ENCODE measurements at places on chromosomes 2 and 18.
A peak's percentile ranks its signal among the peaks of the same experiment; 100 is the strongest.

DNA sequence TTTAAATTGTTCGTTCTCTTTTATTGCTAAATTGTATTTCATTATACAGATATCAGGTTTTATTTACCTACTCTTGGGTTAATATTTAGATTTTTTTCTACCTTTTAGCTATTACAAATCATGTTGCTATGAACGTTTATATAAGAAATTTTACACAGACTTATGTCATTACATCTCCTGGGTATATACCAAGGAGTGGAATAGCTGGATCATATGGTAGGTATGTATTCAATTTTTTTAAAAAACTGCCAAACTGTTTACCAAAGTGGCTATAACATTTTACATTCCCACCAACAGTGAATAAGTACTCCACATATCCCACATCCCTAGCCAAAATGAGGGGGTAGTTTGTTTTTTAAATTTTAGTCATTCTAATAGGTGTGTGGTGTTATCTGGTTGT lies 32.3 kb upstream of the BAZ2B start:
- DNase-seq, result no peak

DNA sequence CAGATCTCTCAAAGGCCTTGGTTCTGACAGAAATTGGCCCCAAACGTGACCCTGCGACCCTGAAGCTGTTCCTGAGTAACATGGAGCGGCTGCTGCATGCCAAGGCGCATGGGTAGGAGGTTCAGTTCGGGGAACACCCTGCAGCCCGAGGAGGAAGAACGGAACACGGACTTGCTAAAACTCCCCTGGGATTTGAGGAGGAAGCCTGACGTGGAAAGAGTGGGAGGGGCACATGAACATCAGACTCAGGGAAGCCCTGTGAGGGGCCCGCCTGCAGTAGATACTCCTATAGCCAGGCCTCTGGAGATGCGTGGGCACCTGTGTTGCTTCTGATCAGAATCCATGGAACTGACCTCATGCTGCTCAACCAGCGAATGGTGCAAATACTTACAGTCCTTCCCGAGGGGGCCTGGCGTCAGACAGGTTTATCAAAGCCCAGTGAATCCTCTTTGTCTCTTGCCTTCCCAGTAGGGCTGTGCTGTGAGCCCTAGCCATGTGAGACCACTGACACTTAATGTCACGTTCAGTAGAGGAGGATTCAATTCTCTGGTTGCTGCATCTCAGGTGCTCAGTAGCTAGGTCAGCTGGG lies 46.8 kb downstream of the IMPA2 start:
- DNase-seq, result no peak

GRCh38 chr2:176891105-176891504 lies 321.5 kb upstream of the HNRNPA3 start:
- no peak for DNase-seq

GRCh38 chr2:109257653-109258052 lies 128.6 kb downstream of the SH3RF3 start:
- no peak for DNase-seq

DNA sequence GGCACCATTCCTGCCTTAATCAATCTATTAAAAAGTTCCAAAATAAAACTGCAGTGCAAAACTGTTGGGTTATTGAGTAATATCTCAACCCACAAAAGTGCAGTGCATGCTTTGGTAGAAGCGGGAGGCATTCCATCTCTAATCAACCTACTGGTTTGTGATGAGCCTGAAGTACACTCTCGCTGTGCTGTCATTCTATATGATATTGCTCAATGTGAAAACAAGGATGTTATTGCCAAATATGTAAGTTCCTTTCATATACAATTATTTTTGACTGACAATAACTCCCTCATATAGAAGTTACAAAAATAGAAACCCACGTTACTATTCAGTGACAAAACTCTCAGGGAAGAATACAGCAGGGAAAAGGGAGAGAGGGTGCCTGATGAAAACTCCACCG lies 43.0 kb downstream of the OSGEPL1 start:
- no peak for DNase-seq

DNA sequence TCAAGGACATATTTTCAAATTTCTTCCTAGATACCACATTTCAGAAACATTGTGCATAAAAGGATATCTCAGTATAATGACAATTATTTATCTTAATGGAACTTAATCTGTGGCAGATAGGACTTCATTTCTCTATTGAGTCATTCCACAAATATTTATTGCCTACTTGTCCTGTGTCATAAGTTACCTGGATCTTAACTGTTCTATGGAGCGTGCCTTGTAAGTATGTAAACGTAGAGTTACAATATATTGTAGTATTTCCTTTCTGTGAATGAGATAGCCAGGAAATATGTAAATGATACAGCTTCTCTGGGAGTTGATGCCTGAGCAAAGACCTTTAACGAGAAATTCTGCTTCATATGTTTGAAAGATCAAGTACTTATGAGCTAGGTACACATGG lies 2.5 kb downstream of the AGFG1 start:
- no peak for DNase-seq

DNA sequence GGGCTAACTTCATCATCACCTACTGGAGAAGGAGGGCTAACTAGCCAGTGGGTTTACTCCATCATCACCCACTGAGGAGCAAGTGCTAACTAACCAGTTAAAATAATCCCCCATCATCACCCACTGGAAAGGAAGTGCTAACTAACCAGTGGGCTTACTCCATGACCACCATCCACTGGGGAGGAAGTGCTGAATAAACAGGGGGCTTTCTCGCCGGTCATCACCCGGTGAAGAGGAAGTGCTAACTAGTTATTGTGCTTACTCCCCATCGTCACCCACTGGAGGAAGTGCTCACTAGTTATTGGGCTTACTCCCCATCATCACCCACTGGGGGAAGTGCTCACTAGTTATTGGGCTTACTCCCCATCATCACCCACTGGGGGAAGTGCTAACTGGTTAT lies 124.4 kb upstream of the SALL3 start:
- no peak for DNase-seq

DNA sequence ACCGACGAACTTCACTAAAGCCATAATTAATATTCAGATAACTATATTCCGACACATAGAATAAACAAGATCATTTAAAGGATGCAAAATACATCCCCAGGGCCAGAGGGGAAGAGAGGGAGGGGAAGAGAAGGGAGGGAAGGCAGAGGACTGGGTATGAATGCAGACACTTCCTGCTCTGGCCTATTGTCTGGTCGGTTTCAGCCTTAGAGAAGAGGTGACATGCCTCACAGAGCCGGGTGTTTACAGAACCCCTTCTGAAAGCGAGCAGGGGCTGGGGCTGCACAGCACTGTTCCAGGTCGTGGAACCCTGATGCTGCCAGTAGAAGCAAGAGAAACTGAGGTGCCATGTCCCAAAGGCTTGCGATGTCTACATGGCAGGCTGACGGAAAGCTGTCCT lies 31.0 kb downstream of the CELF4 start:
- DNase-seq, result no peak

- DNase-seq, result no peak
These were observed 158.2 kb upstream of the MYCN start for GRCh38 chr2:15782009-15782751.

DNA sequence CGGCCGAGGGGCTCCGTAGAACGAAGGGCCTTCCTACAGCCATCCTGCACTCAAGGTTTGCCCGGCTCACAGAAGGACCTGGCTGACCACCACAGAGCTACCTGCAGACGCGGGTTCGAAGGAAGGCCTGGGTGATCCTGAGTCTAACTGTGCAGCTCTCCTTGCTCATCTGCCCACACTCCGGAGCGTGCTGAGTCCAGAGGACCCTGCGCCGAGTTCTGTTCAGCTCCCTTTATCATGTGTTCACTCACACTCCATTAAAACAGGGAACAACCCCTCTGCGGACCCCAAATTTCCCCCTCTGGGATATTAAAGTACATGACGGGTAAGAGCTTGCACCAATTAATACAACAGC lies 138.3 kb downstream of the PXDN start:
- no peak for DNase-seq

GRCh38 chr18:63444580-63444979 lies 22.3 kb upstream of the VPS4B start:
- DNase-seq, result no peak

GRCh38 chr2:200172521-200172920 lies 134.0 kb upstream of the SPATS2L start:
- DNase-seq, result no peak

DNA sequence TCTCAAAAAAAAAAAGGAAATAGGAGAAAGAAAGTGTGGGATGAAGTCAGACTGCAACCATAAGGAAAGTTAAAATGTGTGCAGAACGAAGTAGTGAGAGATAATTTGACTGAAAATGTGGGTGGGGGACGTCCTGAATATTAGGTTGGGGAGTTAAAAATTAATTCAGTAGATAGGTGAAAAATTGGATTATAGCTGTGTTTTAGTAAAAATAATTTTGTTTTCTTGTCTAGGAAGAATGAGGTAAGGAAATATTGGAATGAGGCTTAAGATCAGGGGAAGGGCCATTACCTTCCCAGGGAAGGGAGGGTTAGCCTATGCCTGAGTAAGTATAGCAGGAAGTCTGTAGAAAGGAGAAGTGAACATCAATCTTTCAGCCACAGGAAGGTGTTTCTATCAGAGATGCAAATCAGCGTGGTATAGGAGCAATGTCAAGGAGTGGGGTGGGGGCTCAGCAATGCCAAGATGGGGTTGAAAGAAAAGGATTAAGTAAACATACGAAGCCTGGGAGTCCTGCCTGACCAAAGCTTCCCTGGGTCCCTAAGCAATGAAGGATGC lies 250.9 kb downstream of the PIEZO2 start:
- DNase-seq, result no peak

GRCh38 chr2:65214361-65214760 lies 13.3 kb upstream of the ACTR2 start:
- no peak for DNase-seq

GRCh38 chr2:13308989-13309388 lies 592.3 kb downstream of the TRIB2 start:
- no peak for DNase-seq

DNA sequence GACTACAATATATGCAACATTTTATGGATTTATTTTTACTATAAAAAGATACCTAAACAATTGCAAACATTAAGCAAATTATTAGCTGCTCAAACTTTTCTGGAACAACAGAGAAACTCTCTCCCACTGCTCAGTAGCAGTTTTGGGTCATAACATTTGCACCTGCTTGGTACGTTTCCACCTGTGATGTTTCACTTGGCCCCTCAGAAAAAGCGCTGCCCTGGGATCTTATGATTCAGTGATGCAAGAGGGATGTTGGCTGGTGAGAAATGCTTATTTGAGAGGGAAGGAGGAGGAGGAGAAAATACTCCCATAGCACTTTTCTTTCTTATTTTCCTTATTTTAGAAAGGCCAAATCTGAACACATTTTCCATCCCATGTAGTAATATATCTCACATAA lies 9.2 kb downstream of the IRS1 start:
- no peak for DNase-seq

- no peak for DNase-seq
These were observed 45.2 kb downstream of the SNED1 start for GRCh38 chr2:241043581-241043980.

- DNase-seq, result no peak
These were observed 284.1 kb downstream of the PID1 start for GRCh38 chr2:228986961-228987360.

GRCh38 chr2:10007435-10007834 lies 35.9 kb upstream of the KLF11 start:
- no peak for DNase-seq

DNA sequence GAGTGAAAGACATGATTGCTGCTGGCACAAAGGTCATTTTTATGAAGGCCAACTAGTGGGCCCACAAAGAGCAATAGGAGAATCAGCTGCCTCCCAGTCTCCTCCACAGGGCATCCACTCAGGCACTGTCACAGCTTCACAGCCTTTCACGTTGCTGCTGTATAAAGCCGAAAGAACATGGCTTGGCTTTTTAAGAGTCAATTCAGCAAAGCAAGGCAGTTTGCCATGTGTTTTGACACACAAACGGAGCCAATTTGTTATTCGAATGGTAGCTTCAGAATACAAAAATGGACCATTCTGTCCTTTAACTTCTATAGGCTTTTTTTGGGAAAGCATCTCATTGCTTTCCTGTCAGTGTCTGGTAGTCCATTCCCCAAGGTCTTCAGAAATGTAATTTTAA lies 283.4 kb upstream of the PARD3B start:
- no peak for DNase-seq

DNA sequence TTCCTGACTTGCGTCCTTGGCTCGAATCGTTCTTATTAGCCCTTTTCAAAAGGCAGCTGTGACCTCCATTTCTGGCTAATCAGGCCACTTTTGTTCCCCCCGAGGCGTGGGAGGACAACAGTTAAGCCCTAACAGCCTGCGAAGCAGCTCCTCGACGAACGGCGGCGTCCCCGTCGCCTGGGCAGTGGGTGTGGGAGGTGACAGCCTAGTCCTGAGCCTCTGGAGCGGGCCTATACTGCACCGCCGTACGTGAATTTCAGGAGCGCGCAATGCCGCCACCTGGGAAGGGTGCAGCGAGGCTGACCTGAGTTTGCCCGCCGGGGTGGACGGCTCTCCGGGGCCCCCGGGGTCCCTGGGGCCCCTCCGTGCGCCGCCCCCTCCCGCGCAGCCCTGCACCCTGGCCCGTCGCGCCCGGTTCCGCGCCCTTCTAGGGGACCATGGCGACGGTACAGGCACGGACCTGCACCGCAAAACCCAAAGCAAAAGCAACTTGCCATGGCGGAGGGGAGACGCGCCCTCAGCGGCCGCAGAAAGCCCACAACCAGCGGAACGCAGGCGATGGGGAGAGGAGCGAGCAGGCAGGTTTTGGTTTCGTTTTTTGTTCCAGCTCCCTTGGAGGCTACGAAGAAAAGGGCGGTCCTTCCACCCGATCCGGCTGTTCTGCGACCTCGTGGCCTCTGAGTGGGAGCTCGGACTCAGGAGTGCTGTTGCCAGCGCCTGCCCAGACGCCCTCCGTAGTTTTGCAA lies at the start of gene RBM43:
RBM43 (minus strand) TSS at position 633 of the 746 bp plus-strand sequence; CDS start at position 497, 136 bp downstream.
- peak; percentile 92 for DNase-seq

DNA sequence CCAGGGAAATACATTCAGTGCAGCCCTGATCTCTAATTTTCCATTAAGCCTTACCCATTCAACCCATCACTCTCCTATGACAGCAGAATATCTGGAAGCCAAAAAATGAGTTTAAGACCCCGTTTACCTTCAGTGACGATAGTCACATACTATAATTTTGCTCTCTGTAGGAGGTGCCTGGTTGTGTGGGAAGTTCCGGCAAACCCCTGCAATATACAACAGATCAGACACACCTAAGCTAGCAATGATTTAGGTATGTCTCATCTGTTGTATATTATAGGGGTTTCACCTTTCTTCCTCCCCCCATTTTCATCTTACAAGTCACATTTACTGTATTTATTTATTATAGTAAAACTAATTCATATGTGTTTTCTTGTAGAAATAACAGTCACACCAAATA lies 101.7 kb downstream of the DOCK10 start:
- no peak for DNase-seq

DNA sequence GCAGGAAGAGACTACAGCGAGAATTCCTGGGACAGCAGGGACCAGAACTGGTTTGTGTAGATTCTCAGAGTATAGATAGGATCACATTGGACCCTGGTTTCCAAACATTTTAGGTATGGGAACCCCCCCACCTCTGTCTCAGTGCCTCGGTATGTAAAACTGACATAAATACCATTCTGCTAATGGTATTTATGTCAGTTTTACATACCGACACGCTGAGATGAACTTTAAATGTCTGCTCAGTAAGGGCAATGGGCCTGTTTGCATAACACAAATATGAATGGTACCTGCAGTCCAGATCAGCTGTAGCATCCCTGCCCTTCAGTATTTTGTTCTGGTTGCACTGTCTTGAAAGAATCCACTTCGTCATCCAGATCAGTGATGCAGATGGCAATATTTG lies 73.2 kb downstream of the WDSUB1 start:
- no peak for DNase-seq
